ENCODE measurements at places on chromosomes 1 and 21.

DNA sequence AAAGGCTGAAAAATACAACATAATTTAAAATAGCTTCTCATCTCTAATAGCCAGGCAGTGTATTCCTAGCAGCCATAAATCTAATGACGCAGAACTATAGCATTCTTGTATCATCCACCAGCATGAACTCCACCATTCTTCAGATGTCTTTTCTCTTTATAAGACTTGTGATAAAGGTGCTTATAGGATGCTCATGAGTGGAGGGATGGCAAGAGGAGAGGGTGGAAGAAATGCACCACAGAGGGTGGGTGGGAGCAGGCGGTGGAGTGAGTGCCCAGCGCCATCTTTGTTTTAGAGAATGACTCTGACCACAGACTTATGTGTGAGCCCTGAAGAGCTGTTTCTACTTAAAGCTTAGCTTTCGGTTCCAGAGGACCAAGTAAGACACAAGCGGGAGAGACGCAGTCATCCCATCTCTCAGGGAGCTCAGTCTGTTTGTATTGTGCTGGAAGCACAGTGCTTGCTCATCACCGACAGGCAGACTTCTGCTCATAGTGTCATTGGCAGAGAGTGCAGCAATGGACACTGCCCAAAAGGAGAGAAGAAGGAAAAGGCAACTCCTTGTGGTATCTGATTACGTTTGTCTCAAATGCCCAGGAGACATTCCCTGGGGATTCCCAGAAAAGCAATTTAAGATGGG lies 65.6 kb downstream of the KCNJ15 start:
- no peak for DNase-seq

GRCh38 chr1:77888081-77888780 lies at the start of gene NEXN:
TSS of gene NEXN (plus strand) at chr1:77888624. CDS start at chr1:77916107, 27,483 bp downstream.
- no peak for DNase-seq

GRCh38 chr1:206430031-206430983 lies 40.0 kb upstream of the IKBKE start:
- peak; percentile 59 for DNase-seq

DNA sequence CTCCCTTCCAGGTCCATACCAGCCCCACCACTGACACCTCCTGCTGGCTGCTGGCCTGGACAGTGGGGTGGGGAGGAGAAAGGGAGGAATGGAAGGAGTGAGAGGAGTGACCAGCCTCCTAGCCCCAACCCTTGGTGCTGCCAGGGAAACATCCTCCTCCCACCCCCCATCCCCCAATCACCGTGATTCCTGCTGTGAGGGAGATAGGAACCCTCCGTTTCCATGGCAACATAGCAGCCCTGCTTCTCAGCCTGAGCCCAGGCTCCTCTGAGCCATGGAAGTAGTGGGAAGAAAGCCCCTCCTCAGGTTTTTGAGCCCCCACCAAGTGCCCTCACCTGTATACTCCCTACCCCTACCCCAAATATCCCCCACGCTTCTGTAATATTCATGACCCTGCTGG lies 44.4 kb upstream of the SCMH1 start:
- no peak for DNase-seq

DNA sequence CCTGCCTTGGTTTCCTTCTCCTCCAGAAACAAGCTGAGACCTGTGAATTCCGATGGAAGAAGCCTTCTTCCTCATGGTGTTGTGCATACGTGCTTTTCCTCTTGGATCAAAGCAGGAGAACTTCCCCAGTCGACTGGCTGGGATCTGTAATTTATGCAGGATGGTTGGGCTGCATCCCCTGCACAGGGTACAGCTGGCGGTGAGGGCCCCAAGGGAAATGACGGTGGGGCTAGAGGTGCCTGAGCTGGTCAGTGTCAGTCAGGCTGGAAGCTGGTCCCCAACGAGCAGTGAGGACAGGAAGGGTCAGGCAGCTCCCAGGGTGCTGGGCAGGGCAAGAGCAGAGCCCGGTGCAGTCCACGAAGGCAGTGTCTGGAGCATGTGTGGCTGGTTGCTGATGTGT lies 106.7 kb downstream of the CNIH3 start:
- no peak for DNase-seq

Data from activated CD4-positive, alpha-beta T cell treated with anti-CD3 and anti-CD28 coated beads, Interleukin-2, amount 10 ng/mL, durations not matched to agents 24 days and 14 days (primary cell).